ENCODE measurements at places on chromosomes 7 and 10.
A peak's percentile ranks its signal among the peaks of the same experiment; 100 is the strongest.

GRCh38 chr7:30171766-30172447 lies 37.1 kb downstream of the MTURN start:
- no peak for DNase-seq

DNA sequence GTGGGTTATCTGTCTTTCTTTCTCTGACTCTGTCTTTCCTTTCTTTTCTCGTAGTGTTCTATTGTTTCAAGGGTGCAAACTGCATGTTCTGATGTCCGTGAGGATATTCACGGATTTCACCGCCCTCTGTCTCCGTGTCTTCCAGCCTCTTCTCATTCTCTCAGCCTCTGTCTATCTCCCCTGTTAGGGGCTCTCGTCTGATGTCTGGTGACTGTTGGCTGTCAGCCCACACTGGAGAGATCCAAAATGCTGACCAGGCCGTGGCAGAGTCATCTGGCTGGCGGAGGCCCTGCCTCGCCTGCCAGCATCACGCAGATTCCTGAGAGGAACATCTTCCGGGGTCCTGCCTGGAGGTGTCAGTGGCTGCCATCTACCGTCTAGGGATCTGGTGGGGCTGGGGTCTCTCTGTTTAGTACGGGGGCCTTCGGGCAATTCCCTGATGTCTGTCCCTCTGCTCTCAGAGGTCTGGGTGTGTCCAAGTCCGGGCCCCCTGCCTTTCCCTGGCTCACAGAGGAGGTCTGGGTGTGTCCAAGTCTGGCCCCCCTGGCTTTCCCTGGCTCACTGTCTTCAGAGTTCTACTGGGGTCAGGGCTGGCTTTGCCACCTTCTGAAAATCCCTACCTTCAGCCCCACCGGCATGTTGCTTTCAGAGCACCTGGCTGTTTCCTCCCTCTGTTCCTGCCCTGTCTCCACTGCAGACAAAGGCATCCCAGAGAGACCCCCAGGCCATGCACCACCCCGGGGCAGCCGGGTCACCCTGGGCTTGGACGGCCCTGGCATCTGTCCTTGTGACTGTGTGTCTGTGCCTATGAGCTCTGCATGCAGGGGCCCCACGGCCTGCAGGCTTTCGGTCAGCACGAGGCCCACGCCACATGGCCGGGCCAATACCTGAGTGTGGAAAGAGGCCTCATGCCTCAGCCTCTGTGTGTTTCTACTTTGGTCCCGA lies 14.0 kb upstream of the SCART1 start:
- DNase-seq: no peak

- no peak for DNase-seq
Measured at GRCh38 chr7:12623885-12624498, 53.5 kb downstream of the SCIN start.

- no peak for DNase-seq
Measured at GRCh38 chr7:144379776-144380384, 23.6 kb downstream of the NOBOX start.

DNA sequence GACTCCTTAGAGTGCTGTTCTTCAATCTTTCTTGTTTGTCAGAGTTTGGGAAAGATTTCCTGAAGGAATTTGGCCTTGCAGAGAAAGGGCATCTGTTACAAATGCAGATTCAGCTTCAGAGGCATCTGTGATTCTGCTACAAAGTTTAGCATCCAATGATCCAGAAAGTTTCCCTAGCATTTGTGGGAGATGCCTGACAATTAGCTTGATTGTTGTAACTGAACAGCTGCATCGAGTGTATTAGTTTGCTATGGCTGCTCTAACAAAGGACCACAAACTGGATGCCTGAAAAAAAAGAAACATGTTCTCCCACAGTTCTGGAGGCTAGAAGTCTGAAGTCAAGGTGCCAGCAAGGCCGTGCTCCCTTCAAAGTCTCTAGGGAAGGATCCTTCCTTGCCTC lies 365.1 kb downstream of the GRID1 start:
- no peak for DNase-seq

- no peak for DNase-seq
Measured at GRCh38 chr7:88318196-88318595, 11.5 kb upstream of the STEAP4 start.

DNA sequence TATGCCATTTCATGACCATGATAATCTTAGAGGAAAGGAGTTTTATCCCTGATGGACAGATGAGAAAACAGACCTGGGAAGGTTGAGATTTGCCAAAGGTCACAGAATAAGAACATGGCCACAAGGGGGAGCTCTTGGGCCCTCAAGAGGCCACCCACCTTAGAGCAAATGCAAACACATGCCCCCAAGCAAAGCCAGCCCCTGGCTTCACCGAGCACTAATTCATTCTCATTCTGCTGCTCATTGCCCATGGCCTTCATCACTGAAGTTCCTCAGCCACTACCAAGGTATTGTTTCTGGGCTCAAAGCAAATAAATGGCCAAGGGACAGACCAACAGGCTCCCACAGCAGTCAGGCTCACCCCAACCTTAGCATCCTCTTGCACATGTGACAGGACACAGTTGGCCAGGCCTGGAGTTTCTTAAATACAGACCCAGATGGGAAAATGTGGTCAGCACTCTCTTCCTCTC lies 44.2 kb downstream of the PDLIM1 start:
- peak; percentile 62 for DNase-seq

- DNase-seq: no peak
Measured at GRCh38 chr7:43825391-43825808, 43.9 kb downstream of the MRPS24 start.

DNA sequence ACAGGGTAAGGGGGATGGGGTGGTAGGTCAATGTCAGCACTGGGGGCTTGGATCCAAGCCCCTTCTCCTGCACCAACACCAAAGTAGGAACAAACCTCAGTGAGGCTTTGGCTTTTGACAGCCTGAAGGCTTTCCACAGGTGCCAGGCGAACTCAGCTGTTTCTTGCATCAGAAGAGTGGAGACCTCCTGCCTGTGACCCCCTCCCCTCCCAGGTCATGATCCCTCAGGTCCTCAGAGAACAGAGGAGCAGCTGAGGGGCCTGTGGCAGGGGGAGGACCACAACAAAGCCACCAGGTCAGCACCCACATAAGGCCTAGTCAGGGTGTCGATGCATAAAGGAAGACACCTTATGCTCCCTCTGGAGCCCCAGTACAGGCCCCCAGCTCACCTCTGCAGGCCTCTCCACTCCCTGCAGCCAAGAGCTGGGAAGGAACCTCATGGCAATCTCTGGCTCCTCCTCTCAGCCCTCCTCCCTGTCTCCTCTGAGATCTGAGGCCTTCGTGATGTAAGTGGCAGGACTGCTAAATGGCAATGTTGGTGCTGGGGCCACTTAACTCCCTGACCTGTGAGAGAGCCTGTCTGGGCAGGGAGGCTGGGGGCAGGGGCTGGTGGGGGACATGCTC lies 19.1 kb upstream of the PRRT4 start:
- DNase-seq: no peak

GRCh38 chr10:8037941-8038894 lies 16.3 kb upstream of the GATA3 start:
- DNase-seq: no peak

- no peak for DNase-seq
Measured at GRCh38 chr7:55343860-55344606, 21.1 kb upstream of the LANCL2 start.

GRCh38 chr7:148665221-148665620 lies 33.5 kb upstream of the CUL1 start:
- DNase-seq: no peak

DNA sequence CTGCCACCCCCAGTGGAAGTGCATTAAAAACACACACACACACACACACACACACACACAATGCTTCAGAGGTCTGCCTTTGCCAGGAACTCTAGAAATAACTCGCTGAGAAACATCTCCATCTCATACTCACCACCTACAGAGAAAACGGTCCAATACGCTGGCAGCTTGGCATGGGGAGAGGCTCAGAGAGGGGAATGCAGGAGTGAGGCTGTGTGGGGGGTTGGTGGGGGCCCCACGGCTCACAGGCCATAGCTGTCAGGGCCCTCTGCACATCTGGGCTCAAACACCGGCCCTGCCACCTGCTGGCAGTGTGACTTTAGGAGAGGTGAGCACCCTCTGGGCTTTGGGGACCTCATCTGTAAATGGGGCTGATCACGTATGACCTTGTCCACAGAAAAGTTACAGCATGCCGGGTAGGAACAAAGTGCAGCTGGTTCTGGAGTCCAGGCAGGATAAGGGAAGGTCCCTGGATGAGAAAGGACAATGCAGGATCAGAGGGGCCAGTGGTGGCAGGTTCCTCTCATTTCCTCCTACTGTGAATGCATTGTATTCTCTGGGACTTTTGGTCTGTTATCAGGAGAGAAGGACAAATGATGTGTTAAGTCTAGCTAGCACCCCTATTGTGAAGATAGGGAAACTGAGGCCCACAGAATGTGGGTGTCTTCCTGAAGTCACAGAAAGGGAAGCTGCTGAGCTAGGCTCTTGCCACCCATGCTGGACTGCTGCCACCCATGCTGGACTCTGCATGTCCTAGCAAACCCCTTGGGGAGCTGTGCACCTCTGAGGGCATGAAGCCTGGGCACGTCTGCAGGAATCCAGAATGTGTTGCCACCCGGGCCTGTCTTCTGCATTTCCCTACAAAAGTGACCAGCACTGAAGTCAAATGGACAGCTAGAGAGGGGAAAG lies 404.6 kb downstream of the RPS24 start:
- DNase-seq: no peak

DNA sequence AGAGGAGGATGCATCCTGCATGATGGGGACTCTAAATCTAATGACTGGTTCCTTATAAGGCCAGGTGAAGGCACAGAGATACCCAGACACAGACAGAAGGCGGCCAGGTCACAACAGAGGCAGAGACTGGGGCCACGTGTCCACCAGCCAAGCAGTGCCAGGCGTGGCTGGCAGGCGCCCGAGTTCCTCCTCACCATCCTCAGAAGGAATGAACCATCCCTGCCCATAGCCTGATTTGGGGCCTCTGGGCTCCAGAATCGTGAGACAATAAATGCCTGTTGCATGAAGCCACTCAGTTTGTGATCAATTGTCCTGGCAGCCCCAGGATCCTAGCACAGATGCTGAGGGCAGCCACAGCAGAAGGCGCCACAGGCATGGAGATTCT lies 69.0 kb upstream of the TNRC18 start:
- no peak for DNase-seq

GRCh38 chr10:74332398-74332797 lies 181.4 kb downstream of the ADK start:
- DNase-seq: no peak

- DNase-seq: no peak
Measured at GRCh38 chr7:148622887-148623585, 32.5 kb downstream of the C7orf33 start.

DNA sequence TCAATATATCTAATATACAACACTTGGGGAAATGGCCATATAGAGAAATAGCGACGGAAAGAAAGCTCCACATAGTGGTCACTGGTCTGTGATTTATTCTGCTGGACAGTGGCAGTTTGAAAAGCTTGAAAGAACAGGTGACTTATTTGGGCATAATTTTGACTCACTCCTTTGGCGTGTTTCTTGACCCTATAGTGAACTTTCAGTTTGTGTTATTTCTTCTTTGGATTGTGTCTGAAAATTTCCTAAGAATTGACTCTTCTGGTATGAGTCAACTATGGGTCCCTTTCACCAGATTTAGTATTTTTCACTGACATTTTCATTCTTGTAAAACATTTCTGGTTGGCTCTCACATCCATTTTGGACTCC lies 25.8 kb upstream of the IMMP2L start:
- DNase-seq: no peak

GRCh38 chr10:70594161-70594560 lies 8.4 kb downstream of the PRF1 start:
- no peak for DNase-seq

GRCh38 chr10:43854007-43854406 lies 205.3 kb upstream of the ZNF32 start:
- DNase-seq: no peak

DNA sequence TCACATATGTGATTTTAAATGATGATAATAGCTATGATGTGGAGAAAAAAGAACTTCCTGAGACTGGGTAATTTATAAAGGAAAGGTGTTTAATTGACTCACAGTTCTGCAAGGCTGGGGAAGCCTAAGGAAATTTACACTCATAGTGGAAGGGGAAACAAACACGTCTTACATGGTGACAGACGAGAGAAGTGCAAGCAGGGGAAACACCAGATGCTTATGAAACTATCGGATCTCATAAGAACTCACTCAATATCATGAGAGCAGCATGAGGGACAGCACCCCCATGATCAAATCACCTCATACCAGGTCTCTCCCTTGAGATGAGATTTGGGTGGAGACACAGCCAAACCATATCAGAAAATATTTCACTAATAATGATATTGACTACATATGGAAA lies 4.1 kb upstream of the LIPN start:
- DNase-seq: no peak

DNA sequence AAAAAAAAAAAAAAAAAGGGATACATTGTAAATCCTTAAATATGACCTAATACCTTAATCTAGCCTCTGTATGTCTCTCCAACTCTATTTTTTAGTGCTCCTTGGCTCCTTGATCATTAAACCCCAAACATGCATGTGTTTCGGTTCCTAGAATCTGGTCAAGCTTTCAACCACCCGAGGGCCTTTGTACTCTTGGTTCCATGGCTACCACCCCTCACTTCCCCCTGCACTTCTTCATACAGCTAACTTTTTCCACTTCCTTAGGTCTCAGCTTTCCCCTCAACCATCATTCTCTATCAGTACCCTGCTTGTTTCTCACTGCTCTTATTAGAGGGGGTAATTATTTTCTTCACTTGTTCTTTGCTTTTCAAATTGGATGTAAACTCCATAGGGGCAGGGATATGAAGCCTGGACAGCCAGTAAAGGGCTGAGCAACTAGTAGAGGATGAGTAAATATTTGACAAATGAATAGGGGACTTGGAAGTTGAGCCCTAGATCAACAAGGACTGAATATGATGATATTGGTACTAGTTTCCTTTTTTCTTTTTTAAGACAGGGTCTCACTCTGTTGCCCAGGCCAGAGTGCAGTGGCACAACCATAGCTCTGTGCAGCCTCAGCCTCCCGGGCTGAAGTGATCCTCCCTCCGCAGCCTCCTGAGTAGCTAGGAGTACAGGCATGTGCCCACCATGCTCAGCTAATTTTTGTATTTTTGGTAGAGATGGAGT lies 4.3 kb upstream of the GDI2 start:
- no peak for DNase-seq

GRCh38 chr10:79241990-79242619 lies 105.2 kb upstream of the PPIF start:
- DNase-seq: peak; percentile 80

GRCh38 chr10:127151541-127151940 lies 44.9 kb downstream of the INSYN2A start:
- no peak for DNase-seq

DNA sequence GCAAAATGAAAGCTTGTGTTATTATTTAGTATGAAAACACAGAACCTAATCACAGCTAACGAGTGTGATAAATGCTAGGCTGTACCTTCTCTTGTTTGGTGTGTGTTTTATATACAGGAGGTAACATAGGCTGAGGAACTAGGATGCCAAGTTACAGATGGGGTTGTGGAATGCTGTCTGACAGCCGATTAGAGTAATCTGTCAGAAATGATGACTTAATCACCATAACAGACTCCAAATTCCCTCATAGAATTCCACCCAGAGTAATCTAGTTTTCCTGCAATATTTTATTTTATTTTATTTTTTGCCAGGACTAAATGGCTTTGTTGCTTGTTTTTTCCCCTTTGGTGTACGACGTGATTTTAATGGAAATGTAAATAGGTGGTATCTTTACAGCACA lies 221.2 kb downstream of the CELF2 start:
- DNase-seq: no peak

- peak; percentile 48 for DNase-seq
Measured at GRCh38 chr7:137903382-137904169, 56.8 kb upstream of the DGKI start.

Data from stimulated activated naive CD8-positive, alpha-beta T cell treated with anti-CD3 and anti-CD28 coated beads, Interleukin-15, amount 100 ng/mL, for 72 hours (primary cell).